ENCODE measurements at places on chromosomes 4 and X.

GRCh38 chr4:7241597-7242125 is 49.3 kb downstream of the SORCS2 start:
- DNase-seq: no peak

DNA sequence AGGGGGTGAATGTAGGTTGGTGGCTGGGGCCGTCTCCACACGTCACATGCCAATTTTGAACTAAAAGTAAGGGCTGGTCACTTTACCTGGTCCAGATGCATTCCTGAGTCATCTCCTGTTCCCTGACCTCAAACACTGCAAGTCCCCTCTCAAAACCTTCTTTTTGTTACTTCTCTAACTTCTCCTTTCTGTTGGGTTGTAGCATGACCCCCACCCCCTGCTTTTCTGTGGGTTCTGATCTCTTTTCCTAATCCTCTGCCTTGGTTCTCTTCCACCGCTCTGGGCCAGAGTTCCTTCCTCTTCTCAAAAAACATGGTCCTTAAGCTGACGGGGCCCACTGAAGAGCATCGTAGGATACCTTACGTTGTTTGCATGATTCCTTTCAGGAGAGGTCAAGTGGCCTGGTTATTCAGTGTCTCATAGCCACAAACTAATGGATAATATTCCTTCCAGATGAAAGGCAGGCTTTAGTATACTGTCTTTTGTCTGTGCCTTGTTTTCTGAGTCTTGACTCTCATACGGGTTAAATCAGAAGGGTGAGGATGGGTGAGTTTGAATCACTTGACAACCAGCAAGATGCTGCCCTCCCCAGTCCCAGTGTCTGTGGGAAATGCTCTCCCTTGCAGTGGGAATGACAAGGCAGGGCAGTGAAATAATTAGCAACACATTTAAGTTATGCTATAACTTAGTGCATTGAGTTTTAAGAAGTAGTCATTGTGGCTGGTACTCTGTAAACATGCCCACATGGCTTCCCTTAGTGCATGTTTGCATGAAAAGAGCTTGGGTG is 15.1 kb downstream of the SMS start:
- no peak for DNase-seq

DNA sequence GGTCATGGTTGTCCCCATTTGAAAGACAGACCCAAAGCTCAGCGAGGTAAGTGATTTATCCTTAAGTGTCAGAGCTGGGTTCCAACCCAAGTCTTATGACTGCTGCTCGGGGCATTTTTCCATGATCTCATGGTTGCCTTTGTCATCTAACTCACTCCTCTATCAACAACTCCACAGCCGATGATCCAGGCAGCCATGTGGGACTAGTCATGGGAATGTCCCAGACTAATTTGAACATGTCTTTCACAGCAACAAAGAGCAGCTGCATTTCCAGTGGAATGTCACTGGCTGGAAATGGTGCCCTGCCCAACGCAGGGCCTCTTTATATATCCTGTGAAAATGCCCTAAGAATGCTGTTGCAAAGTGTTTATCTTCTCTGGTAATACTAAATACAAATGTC is 284.8 kb upstream of the PPARGC1A start:
- DNase-seq: peak; percentile 17

DNA sequence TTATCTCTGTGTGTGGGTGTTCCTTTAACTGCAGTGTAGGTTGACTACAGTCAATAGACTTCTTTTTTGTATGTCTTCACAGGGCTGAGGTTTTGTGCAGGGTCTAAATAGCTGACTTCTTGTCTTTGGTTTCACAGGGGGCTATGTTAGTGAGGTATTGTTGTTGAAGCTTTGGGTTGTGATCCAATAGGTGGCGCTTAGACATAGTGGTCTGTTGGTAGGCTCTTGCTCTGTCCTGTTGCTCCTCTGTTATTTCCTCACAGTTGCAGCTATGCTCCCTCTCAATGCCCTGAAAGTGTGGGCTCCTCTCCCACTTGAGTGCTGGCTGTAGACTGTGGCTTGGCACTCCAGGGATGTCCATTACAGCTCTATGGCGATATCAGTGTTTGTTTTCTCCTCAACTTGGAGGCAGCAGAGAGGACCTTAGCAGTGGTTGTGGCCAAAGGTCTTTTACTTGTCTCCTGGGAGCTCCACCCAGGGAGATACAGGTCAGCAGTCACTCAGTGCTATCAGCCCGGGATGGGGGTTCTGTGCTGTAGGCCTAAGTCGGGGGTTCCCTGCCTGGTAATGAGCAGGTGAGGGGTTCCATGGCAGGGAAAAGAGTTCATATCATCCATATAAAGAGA is 14.0 kb downstream of the POF1B start:
- no peak for DNase-seq

DNA sequence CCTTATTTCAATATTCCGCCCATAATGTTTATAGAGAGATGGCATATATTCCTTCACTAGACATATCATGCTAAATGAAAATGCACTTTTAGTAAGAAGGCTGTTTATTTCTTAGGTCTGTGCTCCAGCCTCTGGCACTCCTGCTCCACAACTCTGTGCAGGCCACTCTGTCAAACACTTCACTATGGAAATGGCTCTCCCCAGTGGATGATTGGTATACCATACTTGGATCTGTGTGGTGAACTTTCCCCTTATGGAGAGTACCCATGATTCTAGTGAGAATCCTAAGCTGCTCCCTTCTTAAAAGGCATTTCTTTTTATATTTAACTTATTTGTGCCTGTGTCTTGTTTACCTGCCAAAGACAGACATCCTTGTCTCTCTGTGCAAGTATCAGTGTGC is 480.1 kb upstream of the GALNT7 start:
- no peak for DNase-seq

GRCh38 chr4:51906167-51906958 is 63.4 kb downstream of the DCUN1D4 start:
- peak; percentile 87 for DNase-seq

All from umbilical cord (tissue), 2 donors.